ENCODE measurements at places on chromosomes 2 and 18.

GRCh38 chr2:70991142-70991541, 3.5 kb downstream of the TEX261 start:
- no peak for DNase-seq

DNA sequence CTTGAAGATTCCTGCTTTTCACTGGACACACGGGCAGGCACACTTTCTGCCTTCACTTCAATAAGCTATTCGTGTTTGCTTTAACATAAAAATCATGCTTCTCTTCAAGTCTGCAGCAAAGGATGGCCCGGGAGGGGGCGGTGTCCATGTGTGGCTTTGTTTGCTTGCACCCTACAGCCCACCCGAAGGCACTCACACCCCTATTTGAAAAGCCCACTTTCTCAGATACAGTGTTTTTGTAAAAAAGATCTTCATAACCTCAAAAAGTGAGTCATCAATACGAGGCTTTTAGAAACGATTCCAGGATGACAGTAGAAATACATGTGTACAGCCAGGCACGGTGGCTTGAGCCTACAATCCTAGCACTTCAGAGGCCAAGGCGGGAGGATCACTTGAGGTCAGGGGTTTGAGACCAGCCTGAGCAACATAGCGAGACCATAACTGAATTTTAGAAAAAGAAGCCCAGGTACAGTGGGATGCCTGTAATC, 36.5 kb upstream of the HPCAL1 start:
- DNase-seq = no peak

DNA sequence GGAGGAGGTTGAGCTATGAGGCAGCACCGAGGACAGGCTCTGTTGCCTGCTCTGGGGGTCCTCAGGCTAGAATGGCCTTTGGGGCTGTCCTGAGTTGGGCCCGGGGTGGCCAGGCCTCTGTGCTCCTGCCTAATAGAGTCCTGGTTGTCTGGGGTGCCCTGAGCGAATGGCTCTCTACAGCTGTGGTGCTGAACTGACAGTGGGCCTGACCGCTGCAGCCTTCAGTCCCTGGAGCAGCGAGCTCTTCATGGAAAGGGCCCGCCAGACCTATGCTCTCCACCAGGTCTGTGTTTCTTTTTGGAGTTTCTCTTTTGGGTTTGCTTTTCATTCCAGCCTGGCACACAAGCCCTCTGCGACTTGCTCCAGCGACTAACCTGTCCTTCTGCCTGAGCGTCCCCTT, 679.0 kb upstream of the RAB6C start:
- DNase-seq = no peak

- peak; percentile 70 for DNase-seq
These were observed 147.0 kb upstream of the ID2 start for GRCh38 chr2:8534729-8535468.

- no peak for DNase-seq
These were observed 32.0 kb upstream of the GPR55 start for GRCh38 chr2:230956827-230957755.

GRCh38 chr2:240672701-240673190, 9.9 kb downstream of the AQP12B start:
- no peak for DNase-seq

Measured in OCI-LY7 (cell line).